ENCODE measurements at places on chromosomes 11 and 22.
A peak's percentile ranks its signal among the peaks of the same experiment; 100 is the strongest.

DNA sequence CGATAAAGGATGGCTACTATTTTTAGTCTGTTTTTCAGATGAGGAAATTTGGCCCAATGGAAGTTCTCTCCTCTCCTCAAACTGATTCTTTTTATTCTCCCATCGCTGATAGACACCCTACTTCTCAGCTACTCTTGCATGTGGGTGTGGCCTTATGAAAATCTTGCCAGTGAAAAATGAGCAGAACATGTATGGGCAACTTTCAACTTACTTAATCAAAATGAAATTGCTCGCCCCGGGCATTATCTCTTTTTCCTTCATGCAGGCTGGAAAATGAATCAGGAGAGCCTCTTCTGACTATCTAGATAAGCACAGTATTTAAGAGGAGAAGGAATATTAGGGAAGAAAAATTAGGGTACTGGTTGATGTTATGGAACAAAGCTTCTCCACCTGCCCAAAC is 2354.7 kb upstream of the RAG2 start:
- DNase-seq: no peak

- no peak for DNase-seq
These were observed 111.1 kb downstream of the CTTN start for GRCh38 chr11:70509476-70509875.

GRCh38 chr11:114209904-114210303 is 86.3 kb upstream of the NNMT start:
- no peak for DNase-seq

- peak; percentile 52 for DNase-seq
These were observed 3.4 kb downstream of the BIRC3 start for GRCh38 chr11:102320679-102321078.

- DNase-seq: peak; percentile 80
These were observed 4.3 kb downstream of the SMTN start for GRCh38 chr22:31085493-31085824.

DNA sequence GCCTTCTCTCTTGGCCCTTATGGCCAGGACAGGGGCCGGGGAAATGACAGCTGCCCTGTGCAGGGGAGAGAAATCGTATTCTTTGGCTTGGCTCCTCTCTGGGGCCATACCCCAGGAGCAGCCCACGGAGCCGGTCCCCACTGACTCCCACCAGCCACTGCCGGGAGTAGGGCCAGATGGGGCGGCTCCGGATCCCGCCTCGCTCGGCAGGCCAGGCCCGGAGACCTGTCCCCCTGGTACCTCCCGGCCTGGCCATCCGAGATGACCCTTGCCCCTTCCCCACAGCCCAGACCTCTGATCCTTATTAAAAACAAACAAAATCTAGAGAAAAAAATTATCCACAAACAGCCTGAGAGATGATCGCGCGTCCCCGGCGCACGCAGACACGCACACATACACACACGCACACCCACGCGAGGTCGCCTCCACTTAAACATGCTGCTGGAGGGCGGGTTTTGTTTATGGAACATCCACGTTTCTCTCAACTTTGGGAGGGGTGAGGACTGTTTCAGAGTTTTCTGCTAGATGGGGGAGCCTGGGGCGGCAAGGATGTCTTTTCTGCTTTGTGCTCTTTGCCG is 59.1 kb downstream of the IGLL1 start:
- no peak for DNase-seq

- no peak for DNase-seq
These were observed 172.0 kb upstream of the CADM1 start for GRCh38 chr11:115676206-115676605.

GRCh38 chr11:131138731-131139130 is 222.5 kb upstream of the SNX19 start:
- no peak for DNase-seq

GRCh38 chr11:120219232-120219937 is 8.6 kb downstream of the OAF start:
- DNase-seq: no peak

GRCh38 chr11:118957968-118958367 is 1.9 kb downstream of the UPK2 start:
- no peak for DNase-seq

GRCh38 chr11:76653012-76653673 is 17.4 kb downstream of the LRRC32 start:
- DNase-seq: no peak

DNA sequence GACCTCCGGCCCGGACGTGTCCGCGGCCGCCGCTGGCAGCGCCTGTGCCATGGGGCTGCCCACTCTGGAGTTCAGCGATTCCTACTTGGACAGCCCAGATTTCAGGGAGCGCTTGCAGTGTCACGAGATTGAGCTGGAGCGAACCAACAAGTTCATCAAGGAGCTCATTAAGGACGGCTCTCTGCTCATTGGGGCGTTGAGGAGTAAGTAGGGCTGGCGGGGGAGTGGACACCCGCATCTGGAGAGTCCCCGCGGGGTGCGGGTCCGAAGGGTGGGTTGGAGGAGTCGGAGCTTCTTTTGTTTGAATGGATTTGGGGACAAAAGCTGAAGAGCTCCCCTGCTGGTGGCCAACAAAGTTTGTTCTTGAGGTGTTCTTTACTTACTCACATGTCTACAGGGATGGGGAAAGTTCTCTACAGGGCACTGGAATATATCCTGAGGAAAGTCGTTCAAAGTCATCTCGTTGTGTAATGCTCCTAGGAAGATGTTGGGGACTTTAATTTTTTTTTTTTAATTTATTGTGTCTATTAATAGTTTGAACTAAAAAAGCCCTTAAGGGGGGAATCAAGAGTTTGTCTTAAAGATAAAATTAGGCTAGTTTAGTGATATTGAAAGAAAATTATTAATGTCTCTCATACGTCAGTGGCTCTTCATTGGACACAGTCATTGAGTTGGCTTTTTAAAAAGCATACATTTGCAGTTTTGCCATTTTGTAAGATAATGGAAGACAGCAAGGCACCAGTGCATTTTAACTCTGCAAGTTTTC is 725 bp downstream of the ARHGAP42 start:
- DNase-seq: peak; percentile 51
